ENCODE measurements at places on chromosomes 6 and 20. TPM values are rescaled to one million over a fixed set of nuclear protein-coding genes. Genes with fewer than 3 reads are reported as not detected.

- DNase-seq, result no peak
Observed at GRCh38 chr6:1406306-1407072, 17.1 kb downstream of the FOXF2 start.

Gene DEFB113
- not detected for total RNA-seq

- DNase-seq, result peak; percentile 78
Observed at GRCh38 chr6:168370310-168370991, 50.9 kb upstream of the DACT2 start.

- DNase-seq, result no peak
Observed at GRCh38 chr20:15033269-15033668, 695.9 kb upstream of the FLRT3 start.

DNA sequence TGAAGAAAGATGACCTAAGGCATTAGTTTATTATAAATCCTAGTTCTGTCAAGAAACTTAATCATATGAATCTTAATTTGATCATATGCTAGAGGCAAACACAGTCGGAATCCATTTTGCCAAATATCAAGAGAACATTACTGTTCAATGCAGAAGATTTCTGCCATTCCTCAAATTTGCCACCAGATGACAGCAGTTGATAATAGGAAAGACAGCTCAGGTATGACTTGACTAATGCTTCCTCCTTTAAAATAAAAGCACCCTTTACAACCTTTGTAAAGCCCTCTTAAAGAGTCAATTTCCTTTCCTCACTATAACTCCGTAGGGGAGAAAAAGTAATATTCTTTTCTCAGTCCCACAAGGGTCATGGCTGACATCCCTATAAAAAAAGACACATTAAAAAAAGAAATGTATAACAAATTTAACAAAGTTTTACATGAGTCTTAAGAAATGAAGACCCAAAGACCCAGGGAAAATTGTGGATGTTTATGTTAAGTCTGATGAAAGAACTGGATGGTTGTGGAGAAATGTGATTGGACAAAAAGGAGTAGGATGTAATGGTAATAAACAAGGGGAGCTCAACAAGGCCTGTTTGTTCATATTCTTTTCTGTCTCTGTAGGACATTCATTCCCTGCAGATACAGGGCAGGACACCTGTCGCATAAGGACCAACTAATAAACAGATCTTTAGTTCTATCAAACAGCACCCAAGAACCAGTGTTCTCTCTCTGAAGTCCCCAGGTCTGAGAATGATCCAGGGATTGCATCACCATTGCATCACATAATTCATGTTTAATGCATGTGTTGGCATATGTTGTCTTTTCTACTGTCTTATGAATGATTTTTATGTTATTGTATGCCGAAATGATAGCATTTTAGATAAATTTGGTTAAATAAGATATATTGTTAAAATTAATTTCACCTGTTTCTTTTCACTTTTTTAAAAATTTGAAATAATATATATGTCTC is 23.0 kb upstream of the IL17A start:
- peak; percentile 65 for DNase-seq

DNA sequence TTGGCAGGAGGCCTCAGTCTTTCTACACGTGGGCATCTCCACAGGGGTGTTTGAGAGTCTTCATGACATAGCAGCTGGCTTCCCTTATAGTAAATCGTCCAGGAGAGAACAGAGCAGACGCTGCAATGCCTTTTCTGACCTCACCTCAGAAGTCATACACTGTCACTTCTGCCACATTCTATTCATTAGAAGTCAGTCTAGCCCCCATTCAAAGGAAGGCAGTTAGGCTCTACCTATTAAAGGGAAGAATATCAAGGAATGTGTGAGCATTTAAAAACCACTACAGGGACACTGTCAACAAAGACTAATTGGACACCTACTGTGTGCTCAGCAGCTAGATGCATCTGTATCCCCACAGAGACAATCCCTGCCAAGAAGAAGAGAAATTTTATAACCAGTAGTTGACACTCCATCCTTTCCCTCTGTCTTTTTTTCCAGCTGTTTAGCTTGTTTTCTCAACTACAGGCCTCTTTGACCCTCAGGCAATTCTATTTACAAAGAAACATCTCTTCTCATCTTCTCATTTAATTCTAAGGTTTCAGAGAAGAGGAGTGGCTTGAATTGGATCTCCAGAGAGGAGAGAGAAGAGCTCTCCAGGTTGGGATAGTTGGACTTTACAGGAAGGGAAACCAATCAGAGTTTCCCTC is 18.6 kb downstream of the ARMC12 start:
- peak; percentile 44 for DNase-seq

- no peak for DNase-seq
Observed at GRCh38 chr20:19802492-19803158, 44.6 kb downstream of the RIN2 start.

Gene CSTF1
- 58.2 TPM for total RNA-seq

GRCh38 chr6:16338577-16339264 is 100.3 kb downstream of the GMPR start:
- peak; percentile 85 for DNase-seq

Gene SLC17A2
- total RNA-seq, result not detected

DNA sequence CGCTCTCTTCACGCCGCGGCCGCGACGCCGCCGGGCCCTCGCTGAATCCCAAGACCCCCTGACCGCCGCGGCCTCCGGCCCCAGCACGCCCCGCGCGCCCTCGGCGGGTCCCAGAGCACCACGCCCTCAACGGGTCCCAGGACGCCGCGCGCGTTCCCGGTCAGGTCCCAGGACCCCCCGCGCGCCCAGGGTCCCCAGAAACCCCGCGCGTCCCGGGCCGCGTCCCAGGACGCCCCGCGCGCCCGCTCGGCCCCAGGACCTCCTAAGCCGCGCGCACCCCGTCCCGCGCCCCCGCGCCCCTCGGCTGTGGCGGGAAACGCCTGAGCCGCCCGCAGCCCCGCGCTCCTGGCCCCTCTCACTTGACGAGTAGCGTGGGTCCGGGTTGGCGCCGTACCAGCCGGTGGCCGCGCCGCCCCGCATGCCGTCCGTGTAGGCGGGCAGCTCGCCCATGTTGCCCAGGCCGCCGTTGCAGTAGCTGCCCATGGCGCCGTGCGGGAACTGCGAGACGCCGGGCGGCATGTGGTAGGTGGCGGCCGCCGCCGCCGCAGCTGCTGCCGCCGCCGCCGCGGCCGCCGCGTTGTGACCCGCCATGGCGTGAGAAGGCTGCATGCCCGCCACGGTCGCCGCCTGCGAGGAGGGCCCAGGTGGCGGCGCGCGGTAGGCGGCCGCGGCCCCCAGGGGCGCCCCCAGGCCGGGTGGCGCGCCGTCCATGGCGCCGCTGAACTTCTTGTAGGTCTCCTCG is 556 bp downstream of the NKX2-4 start:
- peak; percentile 37 for DNase-seq

- DNase-seq, result peak; percentile 68
Observed at GRCh38 chr6:89412071-89413005, at the start of gene RRAGD. RRAGD (minus strand) TSS chr6:89412273; CDS start chr6:89411993, 280 bp downstream.

Gene GDAP1L1
- 0.68 TPM for total RNA-seq

DNA sequence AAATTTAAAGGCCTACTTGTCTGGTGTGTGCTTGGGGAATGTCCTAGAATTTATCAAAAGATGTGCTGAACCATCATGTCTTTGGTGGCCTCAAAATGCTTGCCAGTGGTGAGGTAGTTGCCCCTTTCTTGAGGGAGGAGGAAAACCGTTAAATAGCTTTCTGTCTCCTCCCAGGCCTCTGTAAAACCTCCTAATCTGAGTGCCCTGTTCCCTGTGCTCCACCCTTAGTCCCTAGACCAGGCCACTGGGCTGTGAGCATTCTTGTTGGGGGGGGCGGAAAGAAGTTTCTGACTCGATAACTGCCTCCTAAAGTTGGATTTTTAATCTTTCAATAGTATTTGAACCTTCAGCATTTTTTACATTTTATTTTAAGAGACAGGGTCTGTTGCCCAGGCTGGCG is 23.1 kb downstream of the JARID2 start:
- DNase-seq, result no peak

Gene HDGFL1
- total RNA-seq, result not detected

DNA sequence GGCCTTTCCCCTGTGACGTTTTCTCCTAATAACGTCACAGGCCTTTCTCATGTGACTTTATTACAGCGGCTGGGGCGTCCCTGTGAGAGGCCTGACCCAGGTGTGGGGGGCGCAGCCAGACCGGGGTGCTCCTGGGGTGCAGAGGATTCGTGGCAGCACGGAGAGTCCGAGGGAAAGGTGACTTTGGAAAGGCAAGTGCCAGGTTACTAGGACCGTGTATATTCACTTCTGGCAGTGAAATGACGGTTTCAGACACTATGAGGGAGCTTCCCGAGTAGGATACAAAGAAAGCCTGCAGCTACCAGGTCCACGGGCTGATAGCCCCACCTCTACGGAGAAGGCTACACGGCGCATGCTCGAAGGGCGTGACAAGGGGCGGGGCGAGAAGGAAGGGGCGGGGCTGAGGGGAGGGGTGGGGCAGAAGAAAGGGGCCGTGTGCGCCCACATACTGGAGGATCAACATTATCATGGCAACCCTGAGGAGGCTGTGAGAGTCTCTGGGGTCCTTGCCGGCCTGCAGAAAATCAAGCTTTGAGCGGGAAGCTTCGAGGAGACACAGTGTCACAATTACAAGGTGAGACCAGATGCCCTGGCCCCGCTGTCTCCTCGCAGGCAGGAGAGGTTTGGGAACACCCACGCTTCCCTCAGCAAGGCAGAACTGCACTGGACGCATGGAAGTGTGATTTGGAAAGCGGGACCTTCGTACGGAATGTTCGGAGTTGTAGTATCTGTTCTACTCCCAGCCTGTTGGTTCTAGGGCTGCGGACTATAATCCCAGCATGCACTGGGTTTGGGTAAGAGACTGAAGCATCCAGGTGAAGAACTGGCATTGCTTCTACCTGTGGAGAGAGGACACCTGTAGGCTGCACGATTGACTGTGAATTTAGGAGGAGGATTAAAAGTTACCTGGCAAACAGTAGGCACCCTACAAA is 54.4 kb upstream of the ZNF337 start:
- DNase-seq, result peak; percentile 65

GRCh38 chr6:47416396-47417345 is 60.9 kb upstream of the CD2AP start:
- DNase-seq, result no peak

Gene EHMT2
- 117 TPM for total RNA-seq

Gene MCM3
- total RNA-seq, result 233 TPM

Gene ECT2L
- not detected for total RNA-seq

Gene TSPO2
- not detected for total RNA-seq

Gene GJA1
- 120 TPM for total RNA-seq

DNA sequence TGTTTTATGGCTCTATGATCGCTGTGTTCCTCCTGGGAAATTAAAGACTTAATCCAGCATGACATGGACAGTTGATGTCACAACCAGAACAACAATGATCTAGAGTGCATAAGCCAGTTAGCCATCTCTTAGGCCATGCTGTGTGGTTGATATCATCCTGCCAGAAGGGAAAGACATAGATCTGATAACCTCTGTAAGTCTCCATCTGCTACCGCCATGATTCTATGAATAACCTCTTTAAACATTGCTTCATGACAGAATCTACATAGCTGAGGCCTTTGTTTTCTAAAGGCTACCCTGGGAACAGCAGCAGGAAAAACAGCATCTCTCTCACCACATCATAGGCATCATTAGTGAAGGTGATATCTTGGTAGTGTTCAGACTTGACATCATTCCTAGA is 117.6 kb upstream of the PHACTR1 start:
- no peak for DNase-seq

GRCh38 chr6:16481697-16482399 is 243.5 kb downstream of the GMPR start:
- DNase-seq, result no peak

- DNase-seq, result no peak
Observed at GRCh38 chr6:26491604-26492003, 8.5 kb upstream of the BTN1A1 start.

DNA sequence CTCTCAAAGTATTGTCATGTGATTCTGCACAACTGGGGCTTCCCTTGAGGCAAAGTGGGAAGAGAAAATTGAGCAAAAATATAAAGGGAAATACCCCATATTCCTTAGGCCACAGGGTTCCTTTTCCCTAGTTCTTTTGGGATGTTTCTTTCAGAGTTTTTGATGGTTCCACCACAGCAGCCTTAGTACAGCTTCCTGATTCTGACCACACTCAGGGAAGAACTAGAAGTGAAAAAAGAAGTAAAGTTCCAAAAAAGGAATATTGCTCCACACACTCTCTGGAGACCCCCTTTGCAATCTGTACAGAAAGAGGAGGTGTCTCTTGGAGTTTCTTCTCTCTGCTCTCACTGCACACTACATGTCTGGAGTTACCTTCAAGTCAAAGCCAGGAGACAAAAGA is 27.9 kb upstream of the HLA-DQA2 start:
- DNase-seq, result no peak

DNA sequence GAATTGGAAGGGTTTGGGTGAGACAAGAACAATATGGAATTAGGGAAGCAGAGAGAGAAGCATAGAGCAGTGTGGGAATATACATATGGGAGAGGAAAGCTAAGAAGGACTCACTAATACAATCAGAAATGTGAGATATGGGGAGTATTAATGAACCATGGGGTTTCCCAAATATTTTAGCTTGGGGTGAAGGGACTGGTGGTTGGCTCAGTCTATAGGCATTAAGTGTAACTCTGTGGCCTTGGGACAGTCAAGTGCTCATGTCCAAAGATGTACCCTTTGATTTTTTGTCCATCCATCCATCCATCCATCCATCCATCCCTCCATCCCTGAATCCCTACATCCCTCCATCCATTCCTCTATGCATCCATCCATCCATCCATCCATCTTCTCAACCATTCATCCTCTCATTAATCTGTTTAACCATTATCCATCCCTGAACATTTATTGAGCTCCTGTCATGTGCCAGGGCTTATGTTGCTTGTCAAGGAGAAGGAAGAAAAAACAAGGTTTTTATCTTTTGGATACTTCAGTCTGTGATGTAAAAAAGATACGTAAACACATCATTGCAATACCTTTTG is 263.4 kb upstream of the CHD6 start:
- DNase-seq, result no peak

DNA sequence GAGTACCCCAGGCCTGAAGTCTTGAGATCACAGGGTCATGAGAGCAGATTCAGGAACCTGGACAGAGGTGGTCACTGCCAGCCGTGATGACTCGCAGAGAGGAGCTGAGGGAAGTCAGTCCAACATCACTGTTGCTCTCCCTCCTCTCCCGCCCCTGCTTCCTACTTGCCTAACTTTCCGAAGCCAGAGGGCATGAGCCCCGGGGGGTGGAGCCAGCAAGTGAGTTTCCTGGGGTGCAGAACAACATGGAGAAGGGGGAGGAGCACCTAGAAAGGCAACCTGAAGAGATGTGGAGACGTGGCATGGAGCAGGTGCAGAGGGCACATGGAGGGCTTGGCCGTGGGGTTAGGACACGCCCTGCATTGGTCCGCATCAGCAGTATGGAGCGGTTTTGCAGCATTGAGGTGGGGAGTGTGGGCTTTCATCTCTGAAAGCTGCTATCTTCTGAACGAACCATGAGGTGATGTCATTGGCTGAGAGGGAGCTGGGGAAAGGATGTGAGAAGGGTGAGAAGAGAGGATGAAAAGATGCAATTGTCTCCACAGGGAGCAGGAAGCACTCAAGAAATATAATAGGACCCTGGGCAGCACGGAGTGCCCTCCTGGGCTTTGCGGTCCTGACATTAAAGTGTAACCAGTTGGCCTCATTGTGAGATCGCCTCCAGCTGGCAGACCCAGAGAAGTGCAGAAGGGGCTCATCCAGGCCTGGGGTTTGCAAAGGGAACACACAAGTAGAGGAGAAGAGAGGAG is 25.0 kb downstream of the GDAP1L1 start:
- peak; percentile 47 for DNase-seq

Gene SERPINB6
- 37.5 TPM for total RNA-seq

- no peak for DNase-seq
Observed at GRCh38 chr6:141492521-141493284, 640.0 kb upstream of the GJE1 start.

Gene BCAS1
- total RNA-seq, result 1.4 TPM

All from A673 (cell line).